Suprapubic skin (tissue), 4 donors: ENCODE measurements at places on chromosomes 16 and 17.

DNA sequence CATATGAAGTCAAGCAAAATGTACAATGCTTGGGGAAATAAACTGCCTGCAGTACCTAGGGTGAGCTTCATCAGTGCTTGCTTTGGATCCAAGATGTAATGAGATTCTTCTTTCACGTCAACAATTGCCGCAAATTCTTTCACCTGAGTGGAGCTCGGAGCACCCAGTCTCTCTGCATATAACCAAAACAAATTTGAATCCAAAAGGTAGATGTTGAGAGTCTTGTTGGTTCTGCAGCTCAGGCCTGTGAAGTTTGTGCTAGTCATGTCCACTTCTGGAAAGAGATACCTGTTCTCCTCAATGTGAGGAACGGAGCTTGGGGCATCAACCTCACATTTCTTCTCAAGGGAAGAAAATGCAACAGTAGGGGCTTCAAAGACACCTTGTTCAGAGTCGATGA lies 23.0 kb downstream of the SNN start:
- no peak for DNase-seq
- H3K4me1 ChIP-seq: peaks cover 8% of the 10 kb centered on the region
- peaks cover 66% of the 10 kb centered on the region for H3K36me3 ChIP-seq
- no peaks in the 10 kb centered on the region for H3K27me3 ChIP-seq

GRCh38 chr17:14748036-14748710 lies 447.3 kb downstream of the HS3ST3B1 start:
- no peak overlapping the region for H3K4me3 ChIP-seq
- H3K4me1 ChIP-seq: no peaks in the 10 kb centered on the region
- DNase-seq: no peak
- peaks cover 4% of the 10 kb centered on the region for H3K27me3 ChIP-seq

- H3K27me3 ChIP-seq: no peaks in the 10 kb centered on the region
- H3K27ac ChIP-seq: no peak overlapping the region
- no peaks in the 10 kb centered on the region for H3K36me3 ChIP-seq
- H3K4me1 ChIP-seq: peaks cover 2% of the 10 kb centered on the region
- H3K4me3 ChIP-seq: no peak overlapping the region
- no peak for DNase-seq
These were observed 21.3 kb downstream of the SNX20 start for GRCh38 chr16:50659806-50660205.

GRCh38 chr16:3113765-3114479 lies 1.5 kb downstream of the ZNF205 start:
- H3K27ac ChIP-seq: no peak overlapping the region
- peaks cover 31% of the 10 kb centered on the region for H3K36me3 ChIP-seq
- DNase-seq: no peak
- no peaks in the 10 kb centered on the region for H3K27me3 ChIP-seq

GRCh38 chr16:17658881-17659280 lies 188.1 kb upstream of the XYLT1 start:
- peaks cover 1% of the 10 kb centered on the region for H3K4me1 ChIP-seq
- DNase-seq: no peak
- no peak overlapping the region for H3K27ac ChIP-seq

DNA sequence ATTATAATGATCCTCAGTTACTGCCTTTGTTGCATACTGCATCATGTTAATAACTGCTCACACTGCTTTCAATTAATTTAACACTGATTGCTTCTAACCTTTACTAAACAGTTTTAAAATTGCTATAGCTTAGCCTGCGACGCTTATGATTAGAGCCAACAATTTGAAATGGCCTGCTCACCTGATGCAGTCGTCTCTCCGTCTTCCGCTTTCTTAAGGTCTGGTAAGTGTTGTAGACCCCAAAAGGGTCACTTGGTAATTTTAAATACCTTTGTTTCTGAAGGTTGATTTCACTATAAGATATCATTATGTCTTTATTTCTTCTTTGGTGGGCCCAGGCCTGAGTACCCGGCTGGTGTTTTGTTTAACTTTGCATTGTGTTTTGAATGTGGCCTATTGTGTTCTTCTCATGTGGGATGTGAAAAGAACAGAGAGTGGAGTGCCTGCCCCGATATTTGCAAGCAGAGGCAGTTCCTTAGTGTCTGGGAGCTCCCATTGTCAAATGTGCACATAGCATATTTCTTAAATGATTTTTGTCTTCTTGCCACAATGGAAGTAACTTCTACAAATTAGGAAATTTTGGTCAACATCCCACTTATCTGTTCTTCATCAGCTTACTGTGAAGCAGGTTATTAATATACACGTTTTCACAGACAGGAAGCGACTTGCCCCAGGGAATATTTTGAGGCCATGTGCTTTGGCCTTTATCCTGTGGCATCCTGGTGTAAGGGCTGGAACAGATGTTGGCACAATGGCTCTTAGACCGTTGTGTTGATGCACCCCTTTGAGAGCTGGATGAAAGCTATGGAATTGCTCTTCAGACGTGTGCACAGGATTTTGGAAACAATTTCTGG lies 2.9 kb downstream of the PHKB start:
- peaks cover 55% of the 10 kb centered on the region for H3K4me1 ChIP-seq
- no peak overlapping the region for H3K27ac ChIP-seq
- H3K36me3 ChIP-seq: no peaks in the 10 kb centered on the region
- H3K4me3 ChIP-seq: no peak overlapping the region
- no peak for DNase-seq
- no peaks in the 10 kb centered on the region for H3K27me3 ChIP-seq

DNA sequence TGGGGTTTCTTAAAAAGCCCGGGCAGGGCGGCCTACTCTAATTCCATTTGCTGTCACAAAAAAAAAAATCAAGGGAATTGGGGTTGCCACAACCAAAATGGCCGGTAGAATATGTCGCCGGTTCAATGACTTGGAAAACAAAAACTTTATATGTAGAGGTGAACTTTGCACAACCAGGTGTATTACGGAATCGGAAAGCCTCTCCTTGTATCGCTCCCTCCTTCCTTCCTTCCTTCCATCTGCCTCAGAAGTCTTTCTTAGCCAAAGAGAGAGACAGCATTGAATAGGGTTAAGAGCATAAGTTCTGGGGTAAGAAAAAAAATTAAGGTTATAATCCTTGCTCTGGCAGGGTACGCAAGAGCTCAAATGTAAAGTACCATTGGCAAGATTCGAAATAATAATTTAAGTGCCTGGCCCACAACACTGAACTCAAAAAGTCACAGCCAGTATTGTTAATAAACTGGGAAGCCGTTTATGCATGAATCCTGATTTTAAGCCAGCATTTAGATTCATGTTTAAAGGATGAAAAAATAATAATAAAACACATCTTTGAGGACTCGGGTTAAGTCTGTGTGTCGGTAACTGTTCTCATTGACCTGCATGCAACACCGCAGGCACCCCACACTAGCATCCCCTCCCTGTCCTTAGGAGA lies 522 bp upstream of the GLG1 start:
- H3K27ac ChIP-seq: peak overlapping the region; percentile 96
- peaks cover 33% of the 10 kb centered on the region for H3K4me1 ChIP-seq
- H3K27me3 ChIP-seq: no peaks in the 10 kb centered on the region
- DNase-seq: no peak
- H3K36me3 ChIP-seq: no peaks in the 10 kb centered on the region

GRCh38 chr16:6193718-6194117 lies 1096.1 kb upstream of the EEF2KMT start:
- DNase-seq: no peak
- no peak overlapping the region for H3K4me3 ChIP-seq
- no peaks in the 10 kb centered on the region for H3K4me1 ChIP-seq
- H3K27me3 ChIP-seq: no peaks in the 10 kb centered on the region
- H3K36me3 ChIP-seq: no peaks in the 10 kb centered on the region
- H3K27ac ChIP-seq: no peak overlapping the region

DNA sequence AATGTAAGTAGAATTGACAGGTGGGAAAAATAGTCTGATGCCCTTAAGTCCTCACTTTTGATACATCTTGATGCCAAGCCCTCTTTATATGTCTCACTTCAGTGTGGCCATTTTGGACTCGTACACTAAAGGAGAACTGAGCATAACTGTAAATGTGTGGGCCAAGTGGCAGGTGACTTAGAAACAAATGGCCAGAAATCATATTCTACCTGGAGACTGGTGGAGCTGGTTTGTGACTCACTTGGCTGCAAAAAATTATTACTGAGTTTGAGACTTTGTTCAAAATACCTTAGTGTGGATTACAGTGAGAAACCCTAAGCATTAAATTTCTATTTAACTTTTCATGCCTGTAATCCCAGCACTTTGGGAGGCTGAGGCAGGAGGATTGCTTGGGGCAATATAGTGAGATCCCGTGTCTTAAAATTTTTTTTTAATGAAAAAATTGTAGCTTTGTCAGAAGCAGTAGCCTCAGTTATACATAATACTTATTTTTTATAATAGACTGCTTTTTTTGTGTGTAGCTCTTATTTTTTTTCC lies 5.0 kb downstream of the HAPSTR1 start:
- no peak for DNase-seq
- H3K4me3 ChIP-seq: peak overlapping the region; percentile 75
- H3K27me3 ChIP-seq: no peaks in the 10 kb centered on the region
- no peak overlapping the region for H3K27ac ChIP-seq
- H3K4me1 ChIP-seq: peaks cover 79% of the 10 kb centered on the region

- H3K27ac ChIP-seq: peak overlapping the region; percentile 91
- peak; percentile 75 for DNase-seq
- H3K36me3 ChIP-seq: no peaks in the 10 kb centered on the region
- no peaks in the 10 kb centered on the region for H3K27me3 ChIP-seq
- peaks cover 57% of the 10 kb centered on the region for H3K4me1 ChIP-seq
- no peak overlapping the region for H3K4me3 ChIP-seq
These were observed 7.5 kb upstream of the ARMC5 start for GRCh38 chr16:31451681-31452351.

GRCh38 chr17:3765981-3766380 lies 35.0 kb downstream of the ITGAE start:
- H3K4me3 ChIP-seq: no peak overlapping the region
- H3K4me1 ChIP-seq: no peaks in the 10 kb centered on the region
- no peak for DNase-seq
- H3K27me3 ChIP-seq: no peaks in the 10 kb centered on the region

- no peak for DNase-seq
- peak overlapping the region; percentile 98 for H3K27ac ChIP-seq
- H3K27me3 ChIP-seq: no peaks in the 10 kb centered on the region
- H3K4me1 ChIP-seq: peaks cover 46% of the 10 kb centered on the region
- H3K4me3 ChIP-seq: peak overlapping the region; percentile 97
These were observed 543 bp upstream of the GPS2 start for GRCh38 chr17:7315570-7316235.

DNA sequence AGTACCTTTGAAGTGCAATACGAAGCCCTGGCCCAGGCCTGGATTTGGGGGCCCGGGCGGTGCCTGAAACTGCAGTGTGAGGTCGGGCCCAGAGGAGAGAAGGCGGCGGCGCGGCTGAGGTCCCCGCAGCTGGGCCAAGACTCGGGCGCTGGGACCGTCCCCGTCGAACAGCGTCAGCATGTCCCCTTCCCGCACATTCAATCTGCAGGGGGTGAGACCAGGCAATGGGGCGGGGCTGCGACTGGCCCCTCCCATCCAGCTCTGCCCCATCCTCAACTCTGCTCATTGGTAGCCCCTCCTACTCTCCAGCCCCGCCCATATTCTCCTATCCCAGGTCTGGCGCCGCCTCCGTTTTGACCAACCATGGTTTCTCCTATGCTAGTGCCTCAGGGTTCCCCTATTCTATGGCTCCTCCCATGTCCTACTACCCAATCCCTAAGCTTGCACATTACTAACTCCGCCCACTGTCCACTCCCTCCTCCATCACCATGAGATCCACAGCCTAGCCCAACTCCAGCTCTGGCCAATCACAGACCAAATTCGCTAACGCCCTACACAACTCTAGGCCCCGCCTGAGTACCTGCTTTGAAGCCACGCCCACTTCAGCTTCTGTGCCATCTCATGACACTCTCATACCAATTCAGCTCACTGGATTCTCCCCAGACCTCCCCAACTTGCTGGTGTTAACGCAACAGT lies 14.4 kb upstream of the CDIPT start:
- no peak overlapping the region for H3K27ac ChIP-seq
- H3K4me1 ChIP-seq: peaks cover 13% of the 10 kb centered on the region
- DNase-seq: no peak

DNA sequence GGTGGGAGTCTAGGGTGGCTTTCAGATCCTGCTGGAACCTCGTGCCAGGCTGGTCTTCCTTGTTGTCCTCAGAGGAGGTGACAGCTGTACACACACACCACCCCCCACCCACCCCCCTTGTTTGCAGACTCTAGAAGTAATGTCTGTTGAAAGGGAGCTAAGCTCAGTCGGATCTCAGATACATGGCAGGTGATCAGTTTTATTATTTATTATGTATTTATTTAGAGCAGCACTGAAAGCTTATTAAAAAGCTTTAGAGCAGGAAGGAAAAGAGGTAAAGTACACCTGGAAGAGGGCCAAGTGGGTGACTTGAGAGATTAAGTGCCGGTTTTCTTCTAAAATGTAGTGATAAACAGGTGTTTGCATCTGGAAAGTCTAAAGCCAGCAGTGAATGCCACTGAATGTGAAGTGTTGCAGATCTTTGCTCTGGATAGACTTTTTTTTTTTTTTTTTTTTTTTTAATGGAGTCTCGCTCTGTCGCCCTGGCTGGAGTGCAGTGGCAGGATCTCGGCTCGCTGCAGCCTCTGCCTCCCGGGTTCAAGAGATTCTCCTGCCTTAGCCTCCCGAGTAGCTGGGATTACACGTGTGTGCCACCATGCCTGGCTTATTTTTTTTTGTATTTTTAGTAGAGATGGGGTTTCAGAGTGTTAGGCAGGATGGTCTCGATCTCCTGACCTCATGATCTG lies 40.2 kb downstream of the FOXK2 start:
- H3K27ac ChIP-seq: no peak overlapping the region
- H3K4me3 ChIP-seq: no peak overlapping the region
- H3K4me1 ChIP-seq: peaks cover 20% of the 10 kb centered on the region
- DNase-seq: no peak

- H3K4me1 ChIP-seq: no peaks in the 10 kb centered on the region
- DNase-seq: no peak
- H3K27ac ChIP-seq: no peak overlapping the region
- no peak overlapping the region for H3K4me3 ChIP-seq
- H3K27me3 ChIP-seq: peaks cover 14% of the 10 kb centered on the region
- H3K36me3 ChIP-seq: no peaks in the 10 kb centered on the region
These were observed 61.4 kb downstream of the HAPSTR1 start for GRCh38 chr16:9152649-9153501.

- H3K4me3 ChIP-seq: no peak overlapping the region
- DNase-seq: no peak
- no peak overlapping the region for H3K27ac ChIP-seq
- H3K27me3 ChIP-seq: no peaks in the 10 kb centered on the region
- H3K36me3 ChIP-seq: no peaks in the 10 kb centered on the region
These were observed 5.3 kb upstream of the NSMCE1 start for GRCh38 chr16:27273670-27274423.

- no peak for DNase-seq
- no peak overlapping the region for H3K4me3 ChIP-seq
- H3K36me3 ChIP-seq: no peaks in the 10 kb centered on the region
- no peak overlapping the region for H3K27ac ChIP-seq
These were observed 98.2 kb downstream of the CYLD start for GRCh38 chr16:50839920-50840729.
